ENCODE measurements at places on chromosomes 3 and 15.

DNA sequence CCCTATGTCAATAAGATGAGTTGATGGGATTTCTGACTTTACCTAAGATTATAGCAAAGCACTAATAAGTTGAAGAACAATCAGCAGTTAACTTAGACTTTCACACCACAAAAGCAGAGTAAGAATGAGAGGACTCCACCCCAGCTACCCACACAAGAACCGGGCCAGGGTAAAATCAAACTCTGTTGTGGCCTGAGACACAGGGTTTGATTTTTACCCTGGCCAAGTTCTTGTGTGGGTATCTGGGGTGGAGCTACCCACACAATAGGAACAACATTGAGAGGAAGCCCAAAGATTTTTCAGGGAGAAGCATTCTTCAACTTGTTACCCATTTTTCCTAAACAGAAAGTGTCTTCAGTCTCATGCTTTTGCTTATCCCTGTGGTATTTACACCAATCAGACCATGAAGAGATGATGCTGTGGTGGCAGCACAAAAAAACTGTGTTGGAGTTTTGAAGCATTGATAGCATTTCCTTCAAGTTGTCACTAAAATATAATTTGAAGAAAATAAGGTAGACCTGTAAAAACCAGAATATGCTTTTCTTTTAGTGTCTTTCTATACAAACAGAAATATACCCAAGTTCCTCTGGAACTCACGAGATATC lies 25.6 kb downstream of the CPOX start:
- peak; percentile 37 for DNase-seq

DNA sequence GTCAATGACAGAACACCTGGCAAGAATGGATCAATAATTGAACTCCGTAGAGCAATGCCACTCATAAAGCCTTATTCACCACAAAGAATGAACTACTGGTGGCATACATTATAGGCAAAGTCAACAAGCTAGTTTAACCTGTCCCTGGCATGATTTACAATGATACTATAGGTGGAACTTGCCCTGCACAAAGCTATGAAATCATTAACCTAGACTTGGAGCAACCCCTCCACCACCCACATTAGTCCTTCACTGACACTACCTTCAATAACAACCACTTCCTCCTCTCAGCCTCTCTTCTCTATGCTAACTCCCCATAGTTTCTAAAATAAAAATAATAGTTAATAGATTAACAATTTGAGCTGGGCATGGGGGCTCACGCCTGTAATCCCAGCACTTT lies 54.4 kb downstream of the ACAP2 start:
- DNase-seq, result no peak

- DNase-seq, result no peak
Measured at GRCh38 chr3:197495059-197495455, 60.7 kb downstream of the BDH1 start.

DNA sequence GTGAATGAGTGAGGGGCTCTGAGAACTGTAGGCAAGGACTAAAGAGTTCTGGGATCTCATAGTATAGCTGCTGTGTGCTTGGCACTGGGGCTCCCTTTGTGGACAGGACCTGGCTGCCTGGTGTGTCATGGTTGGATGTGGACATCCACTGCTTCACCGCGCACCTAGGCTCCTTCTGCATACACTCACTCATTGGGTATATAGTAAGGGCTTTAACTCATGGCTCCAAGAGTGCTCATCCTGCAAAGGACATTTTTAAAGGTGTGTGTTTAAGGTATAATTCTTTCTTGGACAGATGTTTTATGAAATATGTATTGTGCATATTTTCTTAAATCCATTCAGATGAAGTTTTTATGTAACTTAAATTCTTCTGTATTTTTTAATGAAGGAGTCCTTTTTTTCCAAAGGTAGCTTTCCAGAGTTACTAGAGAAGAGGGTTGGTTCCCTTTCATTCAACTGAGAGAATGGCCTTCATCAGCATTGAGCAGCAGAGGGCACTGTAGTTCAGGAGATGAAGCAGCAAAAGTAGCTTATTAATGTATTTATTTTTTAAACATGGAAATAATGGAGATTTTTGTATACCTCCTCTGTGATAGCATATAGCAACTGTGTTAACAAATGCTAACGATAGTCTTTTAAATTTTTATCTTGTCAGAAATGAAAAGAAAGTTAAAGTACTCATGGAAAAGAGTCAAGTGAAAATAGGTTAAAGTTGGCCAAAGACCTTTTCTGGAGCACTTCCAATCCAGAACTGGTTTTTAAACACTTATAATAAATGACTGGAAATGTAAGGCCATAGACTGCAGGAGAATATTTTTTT lies 25.2 kb downstream of the OXNAD1 start:
- no peak for DNase-seq

DNA sequence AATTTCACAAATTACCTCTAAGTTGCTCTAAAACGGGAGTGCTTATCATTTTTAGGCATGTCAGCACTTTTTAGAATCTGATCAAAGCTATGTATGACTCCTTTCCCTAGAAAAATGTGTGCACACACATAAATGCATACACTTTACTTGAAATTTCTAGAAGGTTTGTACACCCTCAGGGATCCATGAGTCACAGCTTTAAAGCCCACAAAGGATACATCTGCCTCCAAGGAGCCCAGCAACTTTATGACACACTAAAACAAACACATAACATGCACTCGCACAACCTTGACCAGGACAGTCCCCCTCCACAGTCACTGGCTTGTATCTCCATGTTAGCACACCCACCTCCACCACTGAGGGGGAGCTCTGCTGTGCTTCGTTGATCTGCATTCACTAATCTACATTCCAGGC lies 722.0 kb upstream of the CFAP20DC start:
- no peak for DNase-seq

- DNase-seq, result no peak
Measured at GRCh38 chr3:133965906-133966305, 63.8 kb downstream of the SLCO2A1 start.

- DNase-seq, result no peak
Measured at GRCh38 chr3:36542186-36542585, 161.9 kb downstream of the STAC start.
